ENCODE measurements at places on chromosomes 1 and 21. TPM values are rescaled to one million over a fixed set of nuclear protein-coding genes. Genes with fewer than 3 reads are reported as not detected.

CFHR3 gene
- total RNA-seq = not detected

RGS8 gene
- total RNA-seq = not detected

FCRL4 gene
- not detected for total RNA-seq

CYP4X1 gene
- total RNA-seq = 2.3 TPM

RASAL2 gene
- 24.8 TPM for total RNA-seq

ZBTB8A gene
- total RNA-seq = 10.6 TPM

CTSK gene
- 3.6 TPM for total RNA-seq

FCRL6 gene
- not detected for total RNA-seq

CRNN gene
- 24.6 TPM for total RNA-seq

RIPPLY3 gene
- under 0.01 TPM for total RNA-seq

TP73 gene
- 0.36 TPM for total RNA-seq

SPOCD1 gene
- total RNA-seq = 26.3 TPM

BNIPL gene
- total RNA-seq = 7.5 TPM

GREM2 gene
- not detected for total RNA-seq

MROH7 gene
- 0.36 TPM for total RNA-seq

GABRD gene
- total RNA-seq = not detected

CLCC1 gene
- total RNA-seq = 36.6 TPM
